Stimulated activated CD4-positive, alpha-beta T cell treated with anti-CD3 and anti-CD28 coated beads, Interleukin-15, amount 100 ng/mL, for 48 hours (primary cell): ENCODE measurements at places on chromosomes 2 and 18.

GRCh38 chr2:21757805-21758430 lies 634.1 kb downstream of the TDRD15 start:
- no peak for DNase-seq

DNA sequence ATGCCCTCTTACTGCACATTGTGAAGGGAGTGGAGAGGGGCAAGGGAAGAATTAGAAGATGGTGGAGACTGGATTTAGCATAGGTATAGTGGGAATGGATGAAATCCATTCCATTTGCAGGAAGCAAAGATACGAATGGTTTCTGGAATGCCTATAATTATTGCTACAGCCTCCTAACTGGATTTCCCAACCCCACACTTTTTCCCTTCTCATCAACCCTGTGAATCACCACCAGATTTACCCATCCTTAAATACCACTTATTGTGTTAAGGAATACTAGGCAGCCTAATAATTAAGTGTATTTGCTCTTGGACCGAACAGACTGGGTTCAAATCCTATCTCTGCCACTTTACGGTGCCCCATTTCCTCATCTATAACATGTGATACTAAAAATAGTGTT lies 39.3 kb upstream of the CREB1 start:
- no peak for DNase-seq

DNA sequence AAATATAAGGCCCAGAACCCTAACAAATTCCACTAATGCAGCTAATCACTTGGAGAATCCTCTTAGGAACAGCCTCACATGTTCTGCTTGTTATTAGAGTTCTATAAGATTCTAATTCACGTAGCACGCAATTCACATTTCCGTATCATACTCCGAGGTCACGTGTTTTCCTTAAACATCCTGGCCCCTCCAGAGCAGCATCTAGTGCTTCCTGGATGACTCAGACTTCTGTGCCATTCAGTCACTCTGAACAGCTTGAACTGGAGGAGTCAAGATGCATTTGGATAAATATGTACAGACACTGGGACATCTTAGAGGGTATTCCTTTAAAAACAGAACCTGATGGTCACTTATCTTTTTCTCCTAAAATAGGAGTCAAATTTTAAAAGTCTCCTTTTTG lies 156.5 kb downstream of the MYO5B start:
- no peak for DNase-seq

DNA sequence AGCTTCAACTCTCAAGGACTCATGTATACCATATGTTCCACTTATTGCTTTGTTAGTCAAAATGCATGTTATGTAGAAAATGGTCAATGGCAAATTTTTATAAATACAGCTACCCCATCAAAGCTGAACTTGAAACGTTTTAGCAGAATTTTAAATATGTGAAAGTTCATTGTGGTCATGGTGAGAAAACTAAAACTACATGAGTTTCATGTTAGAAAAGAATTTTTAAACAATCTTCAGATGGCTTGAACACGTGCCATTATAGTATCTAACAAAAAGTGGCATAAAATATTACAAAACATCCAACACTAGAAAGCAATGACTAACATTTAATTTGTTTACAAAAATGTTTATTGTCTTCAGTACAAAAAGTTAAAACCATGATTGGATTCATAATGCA lies 246.0 kb upstream of the KCNJ3 start:
- DNase-seq = no peak

DNA sequence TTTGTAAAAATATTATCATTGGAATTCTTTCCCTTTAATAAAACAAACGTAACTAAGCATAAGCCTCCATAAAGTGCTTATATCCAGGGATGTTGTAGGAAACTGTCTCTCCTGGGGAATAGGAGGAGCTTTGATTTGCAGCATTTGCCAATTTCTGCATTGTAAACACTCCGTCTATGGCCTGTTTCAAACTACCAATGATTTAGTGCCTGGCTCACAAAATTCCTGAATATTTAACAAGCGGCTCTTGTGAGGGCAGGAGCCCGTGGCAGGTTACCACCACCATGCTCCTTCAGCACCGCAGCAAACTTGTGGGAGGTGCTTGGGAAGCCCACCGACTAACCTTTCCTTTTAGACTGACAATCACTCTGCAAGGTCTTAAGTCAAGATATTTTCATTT lies 520.3 kb downstream of the SOX11 start:
- no peak for DNase-seq

DNA sequence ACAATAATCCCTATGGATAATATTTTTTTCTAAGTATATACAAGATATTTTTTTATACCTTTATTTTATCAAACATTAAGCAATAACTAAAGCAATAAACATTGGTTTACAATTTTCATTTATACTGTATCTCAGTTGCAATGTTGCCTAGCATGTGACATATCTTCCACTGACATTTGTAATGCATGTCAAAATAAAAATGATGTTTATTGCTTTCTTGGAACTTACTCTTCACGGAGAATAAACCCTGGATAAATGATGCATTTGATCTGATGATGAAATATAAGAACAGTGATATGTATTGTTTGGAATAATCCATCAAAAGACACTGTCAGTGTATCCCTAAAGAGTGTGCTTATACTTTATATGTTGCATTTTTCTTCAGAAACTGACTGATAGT lies 135.7 kb downstream of the SPAG16 start:
- DNase-seq = no peak

GRCh38 chr2:78979380-78980151 lies 45.9 kb upstream of the REG3G start:
- no peak for DNase-seq

GRCh38 chr2:42223855-42224268 lies 54.7 kb downstream of the EML4 start:
- no peak for DNase-seq

GRCh38 chr18:60978338-60978737 lies 354.9 kb upstream of the CDH20 start:
- DNase-seq = no peak

DNA sequence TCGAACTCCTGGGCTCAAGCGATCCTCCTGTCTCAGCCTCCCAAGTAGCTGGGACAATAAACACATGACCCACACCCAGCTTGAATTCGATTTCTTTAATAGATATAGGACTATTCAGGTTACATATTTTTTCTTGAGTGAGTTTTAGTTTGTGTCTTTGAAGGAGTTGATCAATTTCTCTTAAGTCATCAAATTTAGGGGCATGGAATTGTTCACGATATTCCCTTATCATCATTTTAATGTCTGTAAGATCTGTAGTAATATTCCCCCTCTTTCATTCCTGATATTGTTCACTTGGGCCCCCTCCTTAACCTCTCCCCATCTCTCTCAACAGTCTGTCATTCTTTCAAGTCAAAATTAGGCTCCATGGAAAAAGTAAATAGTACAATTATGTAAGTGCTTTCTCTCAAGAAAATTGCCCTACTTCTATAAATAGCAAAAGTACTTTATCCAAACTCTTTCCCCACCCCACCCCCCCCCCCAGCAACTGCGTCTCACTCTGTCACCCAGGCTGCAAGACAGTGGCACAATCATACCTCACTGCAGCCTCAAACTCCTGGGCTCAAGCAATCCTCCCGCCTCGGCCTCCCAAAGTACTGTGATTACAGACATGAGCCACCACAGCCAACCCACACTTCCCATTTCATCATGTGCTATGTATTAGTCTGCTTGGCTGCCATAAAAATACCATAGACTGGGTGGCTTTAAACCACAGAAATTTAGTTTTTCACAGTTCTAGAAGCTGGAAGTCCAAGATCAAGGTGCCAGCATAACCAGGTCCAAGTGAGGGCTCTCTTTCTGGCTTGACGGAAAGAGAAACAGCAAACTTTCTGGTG lies 20.1 kb downstream of the WDR33 start:
- DNase-seq = peak; percentile 4

- no peak for DNase-seq
These were observed 25.7 kb upstream of the RNF103 start for GRCh38 chr2:86649119-86649947.

- DNase-seq = no peak
These were observed 93.6 kb upstream of the TMEM18 start for GRCh38 chr2:770776-771175.

GRCh38 chr2:122478117-122478516 lies 722.7 kb downstream of the TSN start:
- no peak for DNase-seq

GRCh38 chr18:9852266-9853081 lies 33.3 kb upstream of the TXNDC2 start:
- DNase-seq = no peak

DNA sequence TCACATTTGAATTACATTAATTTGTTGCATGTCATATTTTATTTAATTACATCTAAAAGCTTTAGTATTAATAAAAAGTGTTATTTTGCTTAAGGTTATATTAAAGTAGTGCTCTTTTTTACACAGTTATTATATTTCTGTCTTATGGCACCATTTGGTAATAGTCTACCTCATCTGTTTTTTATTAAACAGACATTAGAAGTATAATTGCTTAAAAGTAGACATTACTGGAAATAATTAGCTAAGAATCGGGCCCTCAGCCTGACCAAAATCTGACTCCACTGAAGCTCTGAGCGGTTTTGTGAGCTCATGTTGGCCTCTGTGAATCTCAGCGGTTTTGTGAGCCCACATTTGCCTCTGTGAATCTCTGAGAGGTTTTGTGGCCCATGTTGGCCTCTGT lies 102.5 kb upstream of the SNTG2 start:
- no peak for DNase-seq

GRCh38 chr2:73162856-73163391 lies 39.5 kb upstream of the NOTO start:
- DNase-seq = no peak

DNA sequence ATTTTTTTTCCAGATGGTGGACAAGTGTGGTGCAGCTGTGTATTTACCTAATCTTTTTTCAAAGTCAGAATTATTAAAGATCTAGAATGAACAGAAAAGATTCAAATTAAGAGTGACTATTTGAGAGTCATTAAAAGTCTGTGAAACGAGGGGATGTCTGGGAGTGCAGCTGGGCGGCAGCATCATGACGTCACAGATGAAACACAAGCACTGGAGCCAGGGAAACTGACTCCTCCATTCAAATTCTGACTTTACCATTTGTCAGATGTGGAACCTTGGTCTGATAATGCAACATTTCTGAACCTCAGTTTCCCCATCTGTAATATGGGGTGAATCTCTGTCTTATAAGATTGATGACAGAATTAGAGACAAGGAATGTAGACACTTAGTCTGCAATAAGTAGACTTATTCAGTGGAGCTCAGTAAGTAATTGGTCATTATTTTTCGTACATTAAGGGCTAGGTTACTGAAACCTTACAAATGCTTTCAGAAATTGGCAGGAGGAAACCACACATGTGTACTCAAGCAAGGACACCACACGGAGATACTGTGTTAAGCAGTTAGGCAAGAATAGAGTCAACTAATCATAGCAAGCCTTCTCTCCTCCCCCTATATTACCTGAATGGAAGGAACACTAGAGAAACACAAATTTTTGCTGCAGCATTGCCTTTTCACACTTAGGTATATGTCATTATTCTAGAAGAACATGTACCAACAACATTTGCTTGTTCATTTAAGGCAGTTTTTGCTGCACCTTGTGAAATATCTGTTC lies 27.8 kb upstream of the CXXC1 start:
- no peak for DNase-seq

DNA sequence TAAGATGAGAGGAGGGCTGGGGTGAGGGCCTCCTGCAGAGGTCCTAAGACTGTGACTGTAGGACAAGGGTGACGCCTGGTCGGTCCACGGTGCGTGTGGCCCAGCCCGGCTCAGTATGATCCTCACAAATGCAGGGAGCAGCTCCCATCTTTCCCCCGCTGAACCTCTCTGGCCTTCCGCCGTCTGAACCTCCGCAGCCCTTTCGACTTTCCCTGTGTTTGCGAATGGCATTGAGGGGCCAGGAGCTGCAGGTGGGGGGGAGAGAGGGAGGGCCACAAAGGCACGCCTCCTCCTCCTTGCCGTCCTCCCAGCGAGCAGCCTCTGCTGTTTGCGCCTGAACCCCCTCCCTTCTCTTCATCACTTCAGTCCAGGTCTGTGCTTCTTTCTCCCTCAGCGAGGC lies 68.6 kb upstream of the PXDN start:
- no peak for DNase-seq

- no peak for DNase-seq
These were observed 70.5 kb downstream of the FMNL2 start for GRCh38 chr2:152405206-152406118.

DNA sequence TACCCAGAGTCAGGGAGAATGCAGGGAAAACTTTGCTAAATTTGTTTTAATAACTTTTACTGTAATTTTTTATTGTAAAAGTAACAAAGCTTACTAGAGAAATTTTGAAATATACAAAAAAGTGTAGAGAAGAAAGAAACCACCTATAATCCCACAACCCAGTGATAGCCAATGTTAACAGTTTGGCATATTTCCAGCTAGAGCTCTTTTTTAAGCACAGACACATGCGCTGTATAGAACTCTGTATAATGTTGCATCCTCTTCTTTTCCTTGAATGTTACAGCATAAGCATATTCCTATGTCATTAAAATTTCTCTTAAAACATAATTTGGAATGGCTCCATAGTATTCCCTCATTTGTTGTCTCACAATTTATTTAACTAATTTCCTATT lies 37.4 kb upstream of the EPAS1 start:
- no peak for DNase-seq

GRCh38 chr2:41701231-41701630 lies 346.6 kb upstream of the PKDCC start:
- no peak for DNase-seq

- DNase-seq = no peak
These were observed 173.0 kb downstream of the PTGR3 start for GRCh38 chr18:75035928-75036327.

GRCh38 chr2:127995725-127996124 lies 32.1 kb downstream of the SAP130 start:
- no peak for DNase-seq

- DNase-seq = no peak
These were observed 38.5 kb downstream of the HPCAL1 start for GRCh38 chr2:10341193-10341592.

DNA sequence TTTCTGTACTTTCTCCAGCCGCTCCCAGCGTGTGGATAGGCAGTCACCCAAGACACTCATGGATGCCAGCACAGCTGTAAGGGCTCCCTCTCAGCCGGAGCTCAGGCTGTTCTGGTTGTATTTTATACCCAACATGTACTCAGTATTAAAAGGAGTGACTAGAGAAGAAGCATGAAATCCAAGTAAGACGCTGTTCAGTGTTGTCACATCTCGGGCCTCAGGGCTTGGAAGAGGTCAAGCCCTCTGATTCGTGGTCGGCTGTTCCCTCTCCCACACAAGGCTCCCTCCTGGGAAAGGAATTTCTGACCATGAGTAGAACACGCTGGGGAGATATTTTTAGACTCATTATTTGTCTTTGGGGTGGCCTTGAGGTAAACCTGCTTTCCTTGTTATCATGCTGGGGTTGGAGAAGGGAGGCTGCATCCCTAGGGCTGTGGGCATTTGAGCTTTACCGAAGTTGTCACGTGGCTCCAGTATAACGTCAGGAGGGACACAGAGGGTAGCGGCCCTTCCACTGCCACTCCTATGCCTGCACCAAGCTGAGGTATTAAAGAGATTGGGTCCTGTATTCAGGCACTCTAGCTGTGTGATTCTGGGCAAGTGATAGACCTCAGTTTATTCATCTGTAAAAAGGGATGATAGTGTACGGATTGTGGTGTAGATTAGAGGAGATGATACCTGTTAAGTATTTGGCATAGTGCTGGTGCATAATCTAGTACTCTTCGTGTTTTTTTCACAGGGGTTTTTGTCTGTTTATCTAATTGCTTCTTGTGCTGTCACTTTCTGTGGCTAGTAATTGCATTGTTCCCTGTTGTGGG lies 34.1 kb downstream of the HK2 start:
- no peak for DNase-seq

- DNase-seq = no peak
These were observed 48.7 kb upstream of the NFE2L2 start for GRCh38 chr2:177313162-177313781.

GRCh38 chr2:120558847-120559246 lies 176.8 kb upstream of the GLI2 start:
- DNase-seq = no peak
